ENCODE measurements at places on chromosomes 11 and 22. TPM values are rescaled to one million over a fixed set of nuclear protein-coding genes. Genes with fewer than 3 reads are reported as not detected.

DNA sequence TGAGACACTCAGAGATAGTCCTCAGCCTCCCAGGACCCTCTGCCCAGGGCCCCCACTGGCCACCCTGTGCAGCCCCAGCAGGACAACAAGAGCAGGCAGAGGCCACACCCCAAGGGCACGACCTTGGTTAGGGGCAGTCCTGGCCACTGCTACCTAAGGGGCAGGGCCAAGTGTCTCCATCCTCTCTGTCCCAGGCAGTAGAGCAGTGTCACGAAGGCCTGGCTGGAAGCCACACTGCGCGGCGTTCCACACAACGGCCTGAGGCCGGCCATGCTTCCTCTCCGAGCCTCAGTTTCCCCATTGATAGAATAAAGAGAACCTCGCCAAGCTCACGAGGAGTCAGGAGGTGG is 1074.3 kb downstream of the BRD1 start:
- DNase-seq: no peak

The CDC42BPG gene
- 2.2 TPM for polyA plus RNA-seq

DNA sequence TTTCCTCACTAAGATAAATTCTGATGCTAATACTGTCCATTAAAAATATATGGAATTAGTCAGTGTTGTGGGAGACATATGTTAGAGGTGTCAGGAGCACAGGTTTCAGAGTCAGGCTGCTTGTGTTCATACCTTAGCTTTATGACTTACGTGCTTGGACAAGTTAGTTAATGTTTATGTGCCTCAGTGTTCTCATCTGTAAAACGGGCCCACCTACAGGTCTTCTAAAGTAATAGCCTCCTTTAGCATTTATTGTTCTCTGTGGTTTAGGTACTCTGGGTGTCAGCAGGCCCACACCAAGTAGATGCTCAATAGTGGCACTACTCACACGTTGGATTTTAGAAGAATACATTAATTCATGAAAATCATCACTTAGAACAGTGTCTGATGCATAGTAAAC is 308.7 kb upstream of the ZC3H12C start:
- DNase-seq: no peak

The PKDREJ gene
- 0.01 TPM for polyA plus RNA-seq

GRCh38 chr11:75668451-75669297 is at the start of gene MAP6:
TSS of gene MAP6 (minus strand) at chr11:75669038. CDS start at chr11:75668369, 669 bp downstream.
- DNase-seq: no peak

DNA sequence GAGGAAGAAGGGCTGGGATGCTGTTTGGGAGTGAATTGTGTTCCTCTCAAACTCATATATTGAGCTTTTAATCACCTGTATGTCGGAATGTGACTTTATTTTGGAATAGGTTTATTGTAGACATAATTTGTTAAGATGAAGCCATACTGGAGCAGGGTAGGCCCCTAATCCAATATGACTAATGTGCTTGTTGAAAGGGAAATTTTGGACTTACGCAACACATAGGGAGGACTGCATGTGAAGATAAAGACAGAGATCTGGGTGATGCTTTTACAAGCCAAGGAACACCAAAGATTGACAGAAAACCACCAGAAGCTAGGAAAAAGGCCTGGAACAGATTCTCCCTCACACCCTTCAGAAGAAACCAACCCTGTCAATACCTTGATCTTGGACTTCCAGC is 43.2 kb upstream of the OVCH2 start:
- no peak for DNase-seq

- DNase-seq: no peak
These were observed 20.9 kb upstream of the UPB1 start for GRCh38 chr22:24474221-24474620.

GRCh38 chr11:123481640-123482039 is 51.6 kb downstream of the GRAMD1B start:
- no peak for DNase-seq

- no peak for DNase-seq
These were observed 8.4 kb downstream of the LIF start for GRCh38 chr22:30238136-30238535.

The OR5W2 gene
- not detected for polyA plus RNA-seq

GRCh38 chr11:15590132-15590531 is 475.4 kb downstream of the INSC start:
- DNase-seq: no peak

The NDUFC2 gene
- polyA plus RNA-seq: 150 TPM

The OR5B3 gene
- not detected for polyA plus RNA-seq

DNA sequence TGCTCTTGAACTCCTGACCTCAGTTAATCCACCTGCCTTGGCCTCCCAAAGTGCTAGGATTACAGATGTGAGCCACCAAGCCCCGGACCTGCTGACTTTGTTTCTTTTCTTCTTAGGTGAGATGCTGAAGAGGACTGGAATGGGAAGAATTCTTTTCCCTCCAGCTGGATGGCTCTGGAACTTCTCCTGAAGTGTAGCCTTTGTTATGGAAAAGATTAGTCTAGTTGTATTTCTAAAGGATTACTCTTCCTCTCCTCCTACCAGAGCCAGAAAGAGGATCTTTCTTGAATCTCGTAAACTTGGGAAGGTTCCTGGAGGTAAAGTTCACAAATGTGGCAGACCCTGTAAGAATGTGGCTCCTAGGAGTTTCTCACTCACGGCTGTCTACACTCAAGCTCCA is 95.4 kb upstream of the LARGE1 start:
- DNase-seq: no peak

DNA sequence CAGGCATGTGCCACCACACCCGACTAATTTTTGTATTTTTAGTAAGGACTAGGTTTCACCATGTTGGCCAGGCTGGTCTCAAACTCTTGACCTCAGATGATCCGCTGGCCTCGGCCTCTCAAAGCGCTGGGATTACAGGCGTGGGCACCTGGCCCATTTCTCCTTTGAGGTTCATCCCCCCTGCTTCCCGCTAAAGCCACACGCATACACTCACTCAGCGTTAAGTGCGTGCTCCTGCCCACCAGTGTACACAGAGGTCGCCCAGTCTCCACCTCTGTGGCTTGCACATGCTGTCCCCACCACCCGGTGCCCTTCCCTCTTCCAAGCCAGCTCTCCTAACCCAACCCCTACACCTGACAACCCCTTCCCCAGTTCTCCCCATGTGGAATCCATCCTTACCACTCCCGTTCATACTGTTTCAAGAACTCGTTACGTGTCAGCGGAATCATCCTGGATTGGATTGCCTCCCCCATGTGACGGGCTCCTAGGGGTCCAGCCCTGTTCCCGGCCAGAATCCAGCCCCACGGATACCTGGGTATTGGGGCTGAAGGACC is 15.7 kb upstream of the CYTH4 start:
- DNase-seq: no peak

GRCh38 chr11:89490981-89491690 is at the start of gene NOX4:
TSS of gene NOX4 (minus strand) at chr11:89491375. CDS start at chr11:89491246, 129 bp downstream.
- DNase-seq: no peak

DNA sequence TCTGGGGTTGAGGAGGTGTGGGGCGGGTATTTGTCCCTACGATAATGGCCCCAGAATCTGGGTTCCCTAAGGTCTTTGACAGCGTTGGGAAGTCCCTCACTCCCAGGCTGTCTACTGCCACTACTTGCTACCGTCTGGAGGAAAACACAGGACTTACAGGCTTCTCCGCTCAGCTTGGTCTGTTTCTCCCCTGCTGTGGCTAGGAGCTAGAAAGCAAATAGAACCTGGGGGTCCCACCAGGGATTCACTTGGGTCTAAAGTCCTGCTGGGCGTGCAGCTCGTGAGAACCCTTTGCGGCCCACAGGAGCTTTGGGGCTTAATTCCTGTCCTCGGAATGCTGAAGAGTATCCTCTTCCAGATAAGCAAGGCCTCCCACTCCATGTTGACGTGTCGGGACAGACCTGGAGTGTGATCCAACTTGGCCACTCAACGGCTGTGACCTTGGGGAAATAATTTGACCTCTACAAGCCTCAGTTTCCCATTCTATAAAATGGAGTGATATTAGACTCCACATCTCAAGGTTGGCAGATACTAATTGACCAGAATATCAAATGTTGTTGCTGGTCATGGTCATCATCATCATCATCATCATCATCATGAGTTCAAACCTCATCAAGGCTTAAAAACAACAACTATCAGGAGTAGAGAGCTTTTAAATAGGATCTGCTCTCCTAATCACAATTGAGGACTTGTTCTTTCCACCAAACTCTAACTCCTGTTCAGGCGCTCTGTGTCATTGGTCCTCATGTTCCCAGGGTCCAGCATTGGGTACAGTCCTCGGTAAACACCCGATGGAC is 1.7 kb upstream of the MYBPC3 start:
- no peak for DNase-seq

The HEPHL1 gene
- 223 TPM for polyA plus RNA-seq

DNA sequence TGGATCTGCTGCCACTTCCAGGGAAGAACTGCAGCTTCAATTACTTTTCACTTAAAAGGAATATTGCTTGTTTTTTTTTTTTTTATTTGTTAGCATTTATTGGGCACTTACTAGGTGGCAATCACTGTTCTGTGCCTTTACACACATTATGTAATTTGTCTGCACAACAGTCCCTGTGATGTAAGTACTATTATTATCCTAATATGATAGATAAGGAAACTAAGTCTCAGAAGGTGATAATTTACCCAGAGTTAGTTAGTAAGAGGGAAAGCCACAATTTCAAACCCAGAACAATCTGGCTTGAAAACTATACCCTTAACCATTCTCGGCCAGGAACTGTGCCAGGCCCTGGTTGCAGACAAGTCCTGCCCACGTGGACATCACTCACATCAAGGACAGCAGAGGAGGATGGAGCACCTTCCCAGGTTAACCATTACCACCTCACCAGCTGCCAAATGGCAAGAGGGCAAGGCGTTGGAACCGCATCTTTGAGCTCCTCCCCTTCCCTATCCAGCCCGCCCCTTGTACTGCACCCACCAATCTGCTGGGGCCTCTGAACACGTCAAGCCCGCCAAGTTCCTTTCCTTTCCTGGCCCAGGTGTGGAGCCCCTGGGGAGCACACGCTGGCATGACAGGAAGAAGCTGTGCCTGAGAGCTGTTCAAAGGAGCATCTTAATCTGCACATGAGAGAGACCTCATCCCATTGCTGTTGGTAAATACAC is 78.4 kb downstream of the NAV2 start:
- no peak for DNase-seq

GRCh38 chr11:78217650-78218541 is 29.2 kb downstream of the USP35 start:
- no peak for DNase-seq

DNA sequence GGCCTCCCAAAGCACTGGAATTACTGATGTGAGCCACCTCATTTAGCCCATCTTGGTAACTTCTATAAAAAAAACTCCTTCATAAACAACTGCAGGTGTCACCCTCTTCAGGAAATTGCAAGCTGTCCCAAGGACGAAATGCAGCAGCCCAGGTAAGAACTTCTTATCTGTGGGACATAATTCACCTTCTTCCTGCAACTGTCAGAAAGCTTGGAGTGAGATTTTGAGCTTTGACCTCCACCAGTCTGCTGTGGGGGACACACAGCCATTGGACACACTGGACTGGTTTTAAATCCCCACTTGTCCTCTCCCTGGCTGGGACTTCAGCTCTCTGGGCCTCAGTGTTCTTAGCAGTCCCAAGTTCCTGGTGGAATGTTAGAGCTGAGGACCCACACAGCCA is 368.5 kb downstream of the MN1 start:
- DNase-seq: no peak

DNA sequence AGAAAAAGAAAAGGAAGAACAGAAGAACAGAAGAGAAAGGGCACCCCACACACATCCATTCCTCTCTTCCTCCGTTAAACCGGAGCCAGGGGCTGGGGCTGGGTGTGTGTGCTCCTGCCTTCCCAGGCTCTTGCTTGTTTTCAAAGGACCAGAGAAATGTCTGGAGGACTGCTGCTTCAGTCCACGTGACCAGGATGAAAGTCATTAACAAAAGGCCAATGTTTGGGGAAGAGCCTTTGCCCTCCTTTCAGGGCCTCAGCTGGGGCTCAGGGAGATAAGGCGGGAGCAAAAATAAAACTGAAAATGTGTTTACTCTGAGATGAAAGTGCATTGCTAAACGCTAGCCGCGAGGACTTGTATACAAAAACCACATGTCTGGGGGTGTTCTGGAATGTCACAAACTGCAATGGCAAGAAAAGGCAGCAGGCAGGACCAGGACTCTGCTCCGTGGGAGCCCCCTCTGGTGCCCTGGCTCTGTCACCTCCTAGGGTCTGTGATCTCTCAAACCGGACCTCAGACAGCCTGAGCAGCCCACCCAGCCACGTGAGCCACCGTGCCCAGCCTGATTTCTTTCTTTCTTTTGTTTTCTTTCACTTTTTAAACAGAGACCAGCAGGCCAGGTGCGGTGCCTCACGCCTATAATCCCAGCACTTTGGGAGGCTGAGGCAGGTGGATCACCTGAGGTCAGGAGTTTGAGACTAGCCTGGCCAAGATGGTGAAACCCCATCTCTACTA is 31.6 kb upstream of the MYH9 start:
- no peak for DNase-seq

- no peak for DNase-seq
These were observed 46.4 kb upstream of the CD82 start for GRCh38 chr11:44518968-44519550.

The ACRV1 gene
- not detected for polyA plus RNA-seq

DNA sequence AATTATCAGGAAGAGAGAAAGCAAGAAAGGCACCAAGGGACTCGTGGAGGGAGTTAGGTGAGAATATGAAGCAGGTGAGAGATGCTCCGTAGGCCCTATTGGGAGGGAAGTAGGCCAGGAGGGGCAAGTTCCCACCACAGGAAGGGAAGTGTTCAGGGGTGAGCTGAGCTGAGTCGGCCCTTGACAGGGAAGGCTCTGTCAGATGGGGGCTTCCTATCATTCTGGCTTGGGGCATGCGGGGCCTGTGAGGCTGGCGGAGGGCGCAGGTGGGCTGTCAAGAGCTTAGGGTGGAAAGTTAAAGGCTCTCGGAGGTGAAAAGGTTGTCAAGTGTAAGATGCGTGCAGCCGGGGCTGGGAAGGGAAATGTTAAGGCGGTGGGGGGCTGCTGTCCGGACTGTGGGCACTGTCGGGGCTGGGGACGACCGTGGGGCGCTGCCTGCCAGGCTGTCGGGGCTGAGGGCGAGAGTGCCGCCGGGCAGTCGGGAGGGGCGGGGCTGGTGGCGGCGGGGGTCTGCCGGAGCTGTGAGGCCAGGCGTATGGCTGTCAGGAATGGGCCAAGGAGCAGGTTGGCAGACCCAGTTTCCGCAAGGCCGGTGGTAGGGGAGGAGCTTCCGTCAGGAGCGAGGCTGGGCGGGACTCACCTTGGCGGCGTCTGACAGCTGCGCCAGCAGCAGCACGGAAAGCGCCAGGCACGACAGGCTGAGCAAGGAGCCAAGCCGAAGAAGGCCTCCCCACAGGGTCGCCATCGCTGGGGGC is 496 bp downstream of the TMEM9B start:
- DNase-seq: no peak

DNA sequence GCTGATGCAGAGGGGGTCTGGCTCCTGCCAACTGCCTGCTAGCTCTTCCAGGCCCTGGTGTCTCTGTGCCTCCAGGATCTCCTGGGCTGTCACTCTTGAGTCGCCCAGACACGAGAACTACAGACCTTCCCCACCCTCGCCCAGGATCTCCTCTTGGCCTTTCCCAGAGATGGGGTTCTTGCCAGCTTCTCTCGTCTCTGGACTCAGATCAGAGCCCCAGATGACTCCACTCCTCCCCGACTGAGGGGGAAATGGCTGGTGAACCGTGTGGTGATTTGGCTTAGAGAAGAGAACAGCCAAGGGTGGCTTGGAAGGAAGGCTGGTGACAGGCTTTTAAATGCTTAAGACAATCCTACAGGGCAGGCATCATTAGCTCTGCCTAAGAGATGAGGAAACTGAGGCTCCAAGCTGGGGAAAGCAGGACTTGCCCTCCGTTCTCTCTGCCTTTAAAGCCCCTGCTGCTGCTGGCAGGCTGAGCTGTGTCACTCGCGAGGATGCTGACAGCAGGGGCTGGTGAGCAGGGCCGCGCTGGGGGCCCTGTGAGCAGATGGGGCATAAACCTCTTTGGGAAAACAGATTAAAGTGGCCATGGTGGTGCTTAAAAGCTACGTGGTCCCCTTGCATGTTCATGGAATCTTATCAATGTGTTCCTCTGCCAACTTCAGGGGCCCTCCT is 90.3 kb upstream of the THY1 start:
- no peak for DNase-seq

The PIWIL4 gene
- 0.37 TPM for polyA plus RNA-seq

Data from keratinocyte (primary cell).